Activated CD4-positive, CD25-positive, alpha-beta regulatory T cell treated with anti-CD3 and anti-CD28 coated beads, Interleukin-2, amount 50 U/mL, for 16 hours (primary cell): ENCODE measurements at places on chromosomes 11 and 22.

- no peak for DNase-seq
Measured at GRCh38 chr11:38460896-38461295, 1862.9 kb upstream of the RAG2 start.

DNA sequence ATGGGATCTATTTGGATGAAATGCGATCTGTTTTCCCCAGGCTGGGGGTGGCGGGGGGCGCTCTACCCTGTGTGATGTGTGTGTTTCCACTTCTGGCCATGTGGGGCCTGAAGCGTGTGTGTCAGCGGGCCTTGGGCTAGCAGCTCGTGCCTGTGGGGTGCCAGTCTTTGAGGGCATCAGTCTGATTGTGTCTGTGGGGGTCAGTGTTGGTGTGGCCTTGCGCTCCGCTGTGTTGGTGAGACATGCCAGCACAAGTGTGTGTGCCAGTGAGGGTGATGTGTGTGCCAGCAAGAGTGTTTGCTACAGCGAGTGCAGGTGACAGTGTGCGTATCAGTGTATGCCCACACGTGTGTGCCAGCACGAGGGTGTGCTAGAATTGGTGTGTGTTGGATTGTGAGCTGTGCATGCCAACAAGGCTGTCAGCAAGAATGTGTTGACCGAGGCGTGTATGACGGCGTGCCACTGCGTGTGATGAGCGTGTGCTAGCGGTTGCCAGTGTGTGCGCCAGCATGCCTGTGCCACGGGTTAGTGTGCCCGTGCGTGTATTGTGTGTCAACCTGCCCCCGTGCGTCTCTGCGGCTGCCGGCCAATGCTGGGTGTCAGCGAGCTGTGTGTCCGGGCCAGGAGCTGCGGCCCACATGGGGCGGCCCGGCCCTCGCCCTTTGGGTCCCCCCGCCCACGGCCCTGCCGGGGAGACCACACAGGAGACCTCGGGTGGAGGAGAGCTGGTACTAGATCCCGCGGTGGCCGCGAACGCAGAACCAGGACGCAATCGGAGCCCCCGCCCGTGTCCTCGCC lies 519 bp downstream of the ARRB1 start:
- DNase-seq, result no peak

DNA sequence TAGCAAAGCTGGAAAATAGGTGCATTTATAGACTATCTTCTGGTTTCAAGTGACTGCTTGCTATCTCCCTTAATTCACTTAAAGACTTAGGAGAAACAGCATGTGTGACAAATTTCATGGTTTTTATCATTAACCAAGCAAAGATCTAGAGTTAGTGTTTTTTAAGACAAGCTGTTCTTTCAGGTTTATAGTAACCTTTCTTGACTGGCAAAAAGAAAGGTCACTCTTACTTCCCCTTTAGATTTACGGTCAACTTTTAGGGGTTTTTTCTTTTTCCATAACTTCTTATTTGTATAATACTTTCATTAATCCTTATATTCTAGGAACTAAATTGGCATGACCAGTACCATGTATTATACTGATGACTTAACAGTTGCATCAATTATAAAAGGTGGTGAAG lies 46.6 kb downstream of the KDM2A start:
- DNase-seq, result no peak

- no peak for DNase-seq
Measured at GRCh38 chr11:68965901-68966853, 14.6 kb downstream of the MRGPRD start.

- no peak for DNase-seq
Measured at GRCh38 chr22:31343235-31344191, 2.6 kb downstream of the PATZ1 start.

DNA sequence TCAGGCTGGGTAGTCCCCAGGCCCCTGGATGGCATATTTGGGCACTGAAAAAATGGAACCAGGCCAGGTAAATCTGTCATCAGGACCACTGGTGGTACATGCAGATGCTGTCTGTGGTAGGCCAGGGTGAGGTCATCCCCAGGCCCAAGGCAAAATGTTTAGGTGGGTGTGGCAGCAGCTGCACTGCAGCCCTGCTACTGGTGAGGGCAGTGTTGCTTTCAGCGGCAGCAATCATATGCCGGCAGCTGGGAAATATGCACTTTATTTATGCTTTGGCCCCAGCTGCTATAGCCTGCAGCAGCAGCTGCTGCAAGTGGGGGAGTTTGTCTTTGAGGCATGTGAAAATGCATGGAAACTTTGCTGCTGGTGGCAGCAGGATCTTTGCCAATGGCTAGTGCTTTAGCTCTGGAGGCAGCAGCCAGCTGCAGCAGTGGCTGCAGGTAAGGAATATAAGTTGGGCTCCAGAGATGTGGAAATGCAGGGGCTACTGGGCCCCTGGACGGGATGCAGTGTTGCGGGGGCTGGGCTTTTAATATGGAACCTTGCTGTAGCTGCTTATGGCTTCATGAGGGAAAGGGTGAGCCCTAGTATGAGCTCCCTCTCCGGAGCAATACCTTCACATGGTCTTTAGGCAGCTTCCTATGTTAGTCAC lies 365.7 kb upstream of the CADM1 start:
- no peak for DNase-seq

DNA sequence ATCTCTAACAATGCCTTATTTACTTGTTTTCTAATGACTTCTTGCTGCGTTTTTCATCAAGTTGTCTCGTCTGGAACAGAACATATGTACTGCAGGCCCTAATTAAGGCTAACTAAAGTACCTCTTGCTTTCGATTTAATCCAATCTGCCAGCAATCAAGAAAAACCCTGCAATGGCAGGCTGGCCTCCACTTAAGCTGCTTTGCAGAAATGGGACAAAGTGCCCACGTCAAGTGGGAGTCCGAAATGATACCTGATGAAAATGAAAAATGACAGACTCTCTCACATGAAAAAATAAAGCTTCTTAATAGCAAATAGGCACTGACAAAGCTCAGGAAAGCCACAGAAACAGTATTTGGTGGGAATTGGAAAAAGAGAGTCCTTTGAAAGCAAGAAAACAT lies 1454.7 kb downstream of the FAM181B start:
- no peak for DNase-seq

- no peak for DNase-seq
Measured at GRCh38 chr22:36700711-36701670, 2.6 kb downstream of the CACNG2 start.

GRCh38 chr11:65504674-65505465 lies 6.0 kb downstream of the MALAT1 start:
- DNase-seq, result no peak

DNA sequence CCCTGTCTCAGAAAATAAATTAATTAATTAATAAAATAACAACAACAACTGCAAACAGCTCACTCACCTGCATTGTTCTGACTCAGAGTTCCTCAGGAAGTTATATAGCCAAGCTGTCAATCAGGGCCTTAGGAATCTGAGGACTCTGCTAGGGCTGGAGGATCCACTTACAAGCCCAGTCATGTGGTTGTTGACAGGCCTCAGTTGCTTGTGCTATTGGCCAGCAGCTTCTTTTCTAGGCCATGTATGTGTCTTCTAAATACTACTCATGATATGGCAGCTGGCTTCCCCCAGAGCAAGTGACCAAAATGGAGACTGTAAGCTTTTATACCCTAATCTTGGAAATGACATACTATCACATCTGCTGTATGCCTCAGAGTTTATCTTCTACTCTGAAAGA lies 20.8 kb upstream of the ATP5MG start:
- DNase-seq, result no peak

DNA sequence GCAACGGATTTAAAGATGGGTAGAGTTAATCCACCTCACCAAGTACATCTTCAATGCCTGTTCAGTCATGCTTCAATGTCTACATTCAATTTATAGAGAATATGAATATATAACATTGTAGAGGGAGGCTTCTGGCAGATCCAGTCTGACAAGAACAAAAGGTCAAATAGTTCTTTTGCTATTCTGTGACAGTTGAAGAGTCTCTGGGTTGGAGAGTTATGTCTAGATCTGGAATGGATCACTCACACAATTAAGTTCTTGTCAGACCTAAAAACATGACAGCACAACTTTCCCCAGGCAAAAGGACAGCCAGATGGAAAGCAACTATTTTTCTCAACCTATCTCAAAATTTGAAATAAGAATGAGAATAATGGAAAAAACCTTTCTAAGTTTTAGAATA lies 15.3 kb upstream of the GAB2 start:
- DNase-seq, result no peak

DNA sequence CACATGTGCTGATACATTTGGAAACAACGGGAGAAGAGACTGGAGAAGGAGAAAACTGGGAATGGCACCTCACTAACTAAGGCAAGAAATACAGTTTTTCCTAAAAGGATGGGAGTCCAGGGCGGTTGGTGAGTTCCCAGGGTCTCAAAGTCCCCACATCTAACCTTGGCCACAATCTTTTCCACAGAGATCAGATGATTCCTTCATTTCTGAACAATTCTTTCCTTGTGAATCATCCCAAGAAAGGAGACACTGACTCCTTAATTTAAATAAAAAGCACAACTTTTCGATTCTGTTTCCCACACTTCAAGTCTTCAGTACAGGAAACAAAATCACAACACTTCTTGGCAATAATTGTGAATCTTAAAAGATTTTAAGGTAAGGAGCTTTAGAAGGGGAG lies 384.7 kb downstream of the DCDC1 start:
- DNase-seq, result no peak

- no peak for DNase-seq
Measured at GRCh38 chr22:31241200-31241599, 29.1 kb downstream of the LIMK2 start.

DNA sequence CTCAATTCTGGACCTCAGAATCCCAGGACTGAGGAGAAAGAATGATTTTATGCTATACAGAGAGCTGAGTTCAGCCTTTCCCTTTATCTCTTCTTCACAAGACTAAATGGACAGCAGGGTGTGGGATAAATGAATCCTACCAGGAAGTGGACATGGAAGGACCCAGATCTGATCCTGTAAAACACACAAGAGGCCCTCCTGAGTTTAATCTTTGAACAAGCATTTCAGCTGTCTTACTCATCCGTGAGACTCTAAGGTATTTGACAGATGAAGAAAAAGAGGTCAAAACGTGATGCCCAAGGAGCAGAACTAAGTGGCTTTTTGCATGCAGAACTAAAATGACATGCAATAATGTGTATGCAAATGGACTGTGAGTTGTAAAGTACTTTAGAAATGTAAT lies 511.3 kb downstream of the DLG2 start:
- no peak for DNase-seq

DNA sequence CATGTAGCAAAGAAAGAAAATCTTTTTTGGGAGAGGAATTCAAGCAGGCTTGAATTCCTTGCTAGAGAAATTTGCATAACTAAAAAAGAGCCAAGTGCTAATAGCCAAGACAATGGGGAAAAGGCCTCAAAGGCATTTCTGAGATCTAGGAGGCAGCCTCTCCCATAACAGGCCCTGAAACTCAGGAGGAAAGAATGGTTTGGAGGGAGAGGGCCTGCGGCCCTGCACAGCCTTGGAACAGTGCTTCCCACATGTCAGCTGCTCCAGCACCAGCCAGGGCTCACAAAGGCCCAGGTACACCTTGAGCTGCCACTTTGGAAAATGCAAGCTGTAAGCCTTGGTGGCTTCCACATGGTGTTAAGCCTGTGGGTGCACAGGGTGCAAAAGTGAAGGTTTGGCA lies 55.5 kb upstream of the TSPAN18 start:
- DNase-seq, result no peak

DNA sequence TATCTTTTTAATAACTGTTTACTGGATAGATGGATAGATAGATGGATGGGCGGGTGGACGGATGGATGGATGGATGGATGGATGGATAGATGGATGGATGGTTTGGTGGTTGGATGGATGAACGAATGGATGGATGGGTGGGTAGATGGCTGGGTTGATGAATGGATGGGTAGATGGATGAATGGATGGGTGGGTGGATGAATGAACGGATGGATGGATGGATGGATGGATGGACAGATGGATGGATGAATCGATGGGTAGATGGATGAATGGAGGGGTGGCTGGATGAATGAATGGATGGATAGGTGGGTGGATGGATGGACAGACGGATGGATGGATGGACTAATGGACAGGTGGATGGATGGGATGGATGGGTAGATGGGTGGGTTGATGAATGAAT lies 13.8 kb upstream of the SLC22A12 start:
- no peak for DNase-seq

GRCh38 chr11:13091804-13092203 lies 82.7 kb downstream of the RASSF10 start:
- DNase-seq, result no peak

DNA sequence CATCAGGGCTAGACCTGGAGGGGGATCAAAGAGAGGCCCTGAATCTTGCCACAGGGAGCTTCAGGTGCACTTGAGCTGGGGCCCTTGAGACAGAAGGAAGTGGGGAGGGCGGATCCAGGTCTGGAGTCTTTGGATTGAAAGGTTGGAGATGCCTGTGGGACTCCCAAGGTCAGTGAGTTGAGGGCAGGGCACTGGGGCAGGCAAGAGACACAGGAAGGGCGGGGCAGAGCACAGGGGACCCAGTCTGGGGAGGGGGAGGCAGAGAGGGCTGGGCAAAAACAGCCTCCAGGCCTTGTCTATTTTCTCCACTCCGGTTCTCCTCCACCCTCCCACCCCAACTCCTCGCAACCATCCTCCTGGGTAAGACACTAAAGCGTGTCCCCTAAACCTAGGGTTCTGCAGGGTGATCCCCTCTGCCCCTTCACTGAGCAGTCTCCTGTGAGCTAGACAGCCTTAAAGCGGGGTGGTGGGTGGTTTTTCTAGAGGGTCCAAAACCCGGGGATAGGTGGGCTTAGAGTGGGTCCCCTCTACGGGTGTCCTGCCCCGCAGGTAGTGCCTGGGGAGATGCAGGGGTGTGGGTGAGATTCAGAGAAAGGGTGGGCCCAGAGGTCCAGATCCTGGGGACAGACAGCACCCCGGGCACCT lies 38.6 kb upstream of the CELSR1 start:
- no peak for DNase-seq

DNA sequence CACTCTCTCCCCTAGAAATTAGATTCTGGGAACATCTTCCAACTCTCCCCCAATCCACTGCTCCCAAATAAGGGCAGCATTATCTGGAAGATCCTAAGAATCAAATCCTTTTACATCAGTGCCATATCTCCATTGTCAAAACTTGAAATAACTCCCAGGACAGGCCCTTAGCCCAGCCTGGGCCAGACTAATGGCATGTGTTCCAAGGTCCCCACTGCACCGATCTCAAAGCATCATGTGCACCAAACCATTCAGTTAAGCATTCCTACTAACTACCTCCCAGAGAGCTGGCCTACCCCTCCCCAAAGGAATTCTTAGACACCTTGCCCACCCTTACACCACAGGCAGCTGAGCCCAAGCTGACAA lies 44.2 kb upstream of the POU2AF1 start:
- no peak for DNase-seq

GRCh38 chr11:27701355-27702105 lies 1.3 kb upstream of the BDNF start:
- DNase-seq, result no peak
